ENCODE measurements at places on chromosomes 13 and 19. TPM values are rescaled to one million over a fixed set of nuclear protein-coding genes. Genes with fewer than 3 reads are reported as not detected.

LILRA2 gene
- total RNA-seq: not detected

NXNL1 gene
- not detected for total RNA-seq

ADM5 gene
- total RNA-seq: 4.4 TPM

ZNF793 gene
- total RNA-seq: 4.7 TPM

KCNJ14 gene
- total RNA-seq: 1.5 TPM

HSD17B14 gene
- 0.89 TPM for total RNA-seq

PROSER1 gene
- total RNA-seq: 62.4 TPM

MYPOP gene
- total RNA-seq: 10.4 TPM

Data from activated CD8-positive, alpha-beta T cell treated with anti-CD3 and anti-CD28 coated beads, Interleukin-2, amount 10 ng/mL, durations not matched to agents 7 days and 5 days (primary cell).